Posterior vena cava (tissue), 2 donors: ENCODE measurements at places on chromosomes 7 and 10. TPM values are rescaled to one million over a fixed set of nuclear protein-coding genes. Genes with fewer than 3 reads are reported as not detected.

The TWIST1 gene
- total RNA-seq: 5.0 TPM

The NPC1L1 gene
- total RNA-seq: 0.14 TPM

The AMPH gene
- total RNA-seq: 10.0 TPM

The MKLN1 gene
- total RNA-seq: 75.6 TPM

DNA sequence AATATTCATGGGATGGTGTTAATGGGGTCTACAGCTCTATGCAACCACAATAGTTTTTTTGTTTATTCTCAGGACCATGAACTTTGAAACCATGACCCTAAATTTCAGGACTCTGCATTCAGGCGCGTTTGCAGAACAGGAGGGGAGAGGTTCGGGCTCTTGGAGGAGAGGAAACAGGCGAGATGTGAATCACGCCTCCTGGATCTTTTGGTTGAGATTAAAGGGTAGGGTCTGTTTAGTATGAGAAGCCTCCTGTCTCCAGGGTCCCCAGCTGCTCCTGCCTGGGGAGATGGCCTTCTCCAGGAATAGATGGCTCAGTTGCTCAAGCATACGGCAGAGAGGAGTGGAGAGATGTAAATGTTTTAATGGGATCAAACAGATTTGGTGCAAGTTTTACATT lies 18.2 kb downstream of the TLL2 start:
- no peak for DNase-seq

DNA sequence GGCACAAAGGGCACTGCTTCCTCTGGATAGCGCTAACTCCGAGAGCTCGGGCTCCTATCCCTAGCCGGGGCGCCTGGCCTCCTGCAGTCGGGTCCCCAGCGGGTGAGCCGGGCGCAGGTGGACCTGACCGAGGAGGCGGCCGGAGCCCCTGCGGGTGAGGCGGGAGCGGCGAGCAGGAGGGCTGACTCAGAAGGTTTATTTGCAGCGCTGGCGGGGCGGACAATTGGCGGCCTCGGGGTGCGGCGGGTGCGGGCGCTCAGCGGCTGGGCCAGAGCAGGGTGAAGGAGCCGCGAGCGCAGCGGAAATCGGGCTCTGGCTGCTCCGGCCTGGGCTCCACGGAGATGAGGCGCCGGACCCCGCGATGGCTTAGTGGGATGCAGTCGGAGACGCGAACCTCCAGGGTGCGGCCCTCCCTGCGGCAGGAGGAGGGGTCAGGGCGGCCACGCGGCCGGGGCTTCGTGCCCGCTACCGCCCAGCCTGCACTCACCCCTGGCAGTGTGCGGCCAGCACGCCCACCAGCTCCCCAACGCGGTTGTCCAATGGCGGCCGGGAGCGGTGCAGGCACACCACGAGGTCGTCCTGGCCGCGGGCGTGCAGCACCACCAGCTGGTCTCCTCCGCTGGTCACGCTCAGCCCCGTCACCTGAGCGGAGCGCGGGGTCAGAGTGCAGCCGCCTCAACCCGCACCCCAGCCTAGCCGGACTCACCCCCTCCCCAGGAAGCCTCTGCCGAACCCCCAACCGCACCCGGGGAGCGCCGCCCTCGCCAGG lies 16.1 kb downstream of the MYO1G start:
- peak; percentile 83 for DNase-seq

DNA sequence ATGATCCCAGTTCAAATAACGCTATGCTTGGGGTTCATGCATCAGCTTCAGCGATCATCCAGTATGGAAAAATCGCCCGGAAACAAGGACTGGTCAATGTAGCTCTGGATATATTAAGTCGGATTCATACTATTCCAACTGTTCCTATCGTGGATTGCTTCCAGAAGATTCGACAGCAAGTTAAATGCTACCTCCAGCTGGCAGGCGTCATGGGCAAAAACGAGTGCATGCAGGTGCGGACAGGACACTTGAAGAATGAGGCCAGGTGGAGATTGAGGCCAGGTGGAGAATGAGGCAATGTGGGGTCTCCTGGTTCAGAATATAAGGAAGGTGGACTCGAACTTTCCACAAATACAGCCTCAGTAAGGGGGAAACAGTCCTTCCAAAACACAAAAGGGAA lies 105.8 kb downstream of the TRRAP start:
- DNase-seq: no peak

- no peak for DNase-seq
These were observed 95.1 kb downstream of the USP6NL start for GRCh38 chr10:11516431-11516746.

- DNase-seq: no peak
These were observed 696.7 kb upstream of the CELF2 start for GRCh38 chr10:10320956-10321355.

- no peak for DNase-seq
These were observed 669.3 kb upstream of the LRRN3 start for GRCh38 chr7:110421490-110422241.

DNA sequence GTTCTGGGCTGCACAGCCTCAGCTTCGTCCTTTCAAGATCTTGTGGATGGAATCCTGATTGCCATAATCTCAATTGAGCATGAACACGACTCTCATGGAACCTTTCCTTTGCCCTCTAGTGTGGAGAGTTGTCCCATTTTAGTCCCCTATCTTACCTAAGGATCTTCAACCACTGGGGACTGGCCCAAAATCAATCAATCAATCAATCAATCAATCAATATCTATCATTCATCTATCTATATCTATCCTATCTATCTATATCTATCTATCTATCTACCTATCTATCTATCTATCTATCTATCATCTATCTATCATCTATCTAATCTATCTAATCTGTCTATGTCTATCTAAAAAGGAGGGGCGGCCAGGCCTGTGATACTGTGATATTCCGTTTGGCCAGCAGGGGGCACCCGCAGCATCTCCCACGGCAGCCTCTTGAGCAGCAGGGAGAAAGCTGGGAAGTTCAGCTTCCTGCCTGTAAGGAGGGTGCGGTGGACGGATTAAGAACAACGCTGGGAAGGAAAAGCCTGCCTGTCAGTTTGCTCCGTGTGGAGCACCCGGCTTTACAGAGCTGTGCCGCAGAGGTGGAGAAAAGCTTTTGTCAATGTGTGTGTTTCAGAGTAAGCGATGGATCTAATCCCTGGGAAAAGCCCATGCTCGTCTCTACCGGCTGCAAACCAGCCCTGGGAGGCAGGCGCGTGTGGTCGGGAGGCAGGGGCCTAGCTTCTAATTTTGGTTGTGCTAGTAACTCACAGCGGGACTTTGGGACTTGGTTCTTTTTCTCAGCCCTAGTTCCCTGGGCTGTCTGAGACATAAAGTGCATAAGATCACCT lies 124.9 kb downstream of the SH2D4B start:
- peak; percentile 95 for DNase-seq

DNA sequence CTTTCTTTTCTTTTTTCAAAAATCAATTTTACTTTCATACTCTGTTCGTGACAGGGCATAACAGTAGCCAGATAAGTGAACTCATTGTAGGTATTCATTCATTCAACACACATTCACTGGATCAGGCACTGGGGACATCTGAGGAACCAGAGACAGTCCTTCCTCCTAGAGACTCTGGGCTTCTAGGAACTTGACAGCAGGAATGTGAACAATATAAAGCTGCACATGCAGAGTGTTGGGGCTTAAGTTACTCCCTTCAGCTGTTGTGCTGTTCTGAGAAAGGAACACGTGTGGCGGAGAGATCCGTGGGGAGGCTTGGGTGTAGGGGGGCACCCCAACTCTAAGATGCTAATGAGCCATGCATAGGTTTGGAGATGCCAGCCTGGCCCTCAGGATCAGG lies 120.4 kb downstream of the PKD1L1 start:
- no peak for DNase-seq

DNA sequence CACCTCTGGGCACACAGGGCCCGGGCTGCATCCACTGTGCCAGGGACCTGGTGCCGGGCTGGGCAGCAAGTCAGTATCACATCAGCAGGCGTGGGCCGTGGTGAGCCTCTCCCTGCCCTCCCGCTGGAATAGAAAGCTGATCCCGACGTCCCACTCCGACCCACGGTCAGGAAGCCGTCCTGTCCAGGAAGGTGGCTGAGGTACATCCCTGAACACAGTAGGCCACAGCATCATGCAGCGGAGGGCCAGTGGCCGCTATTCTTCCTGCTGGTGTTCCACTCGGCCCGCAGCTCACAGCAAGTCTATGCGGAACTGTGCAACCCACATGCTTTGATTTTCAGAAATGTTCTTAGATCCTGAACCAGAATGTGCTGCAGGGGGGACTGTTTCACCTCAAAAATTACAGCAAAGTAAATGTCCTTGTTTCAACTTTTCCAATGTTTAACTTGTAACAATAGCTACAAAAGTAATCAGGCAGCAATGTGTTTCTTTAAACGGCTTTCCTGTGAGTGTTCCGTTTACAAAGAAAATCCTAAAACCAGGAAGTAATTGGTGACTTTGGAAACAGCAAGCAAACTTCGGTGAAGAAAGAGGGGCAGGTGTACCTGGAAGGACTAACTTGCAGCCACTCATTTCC lies 676 bp upstream of the GPR146 start:
- DNase-seq: no peak

GRCh38 chr10:16776896-16777295 lies 40.3 kb downstream of the RSU1 start:
- no peak for DNase-seq

DNA sequence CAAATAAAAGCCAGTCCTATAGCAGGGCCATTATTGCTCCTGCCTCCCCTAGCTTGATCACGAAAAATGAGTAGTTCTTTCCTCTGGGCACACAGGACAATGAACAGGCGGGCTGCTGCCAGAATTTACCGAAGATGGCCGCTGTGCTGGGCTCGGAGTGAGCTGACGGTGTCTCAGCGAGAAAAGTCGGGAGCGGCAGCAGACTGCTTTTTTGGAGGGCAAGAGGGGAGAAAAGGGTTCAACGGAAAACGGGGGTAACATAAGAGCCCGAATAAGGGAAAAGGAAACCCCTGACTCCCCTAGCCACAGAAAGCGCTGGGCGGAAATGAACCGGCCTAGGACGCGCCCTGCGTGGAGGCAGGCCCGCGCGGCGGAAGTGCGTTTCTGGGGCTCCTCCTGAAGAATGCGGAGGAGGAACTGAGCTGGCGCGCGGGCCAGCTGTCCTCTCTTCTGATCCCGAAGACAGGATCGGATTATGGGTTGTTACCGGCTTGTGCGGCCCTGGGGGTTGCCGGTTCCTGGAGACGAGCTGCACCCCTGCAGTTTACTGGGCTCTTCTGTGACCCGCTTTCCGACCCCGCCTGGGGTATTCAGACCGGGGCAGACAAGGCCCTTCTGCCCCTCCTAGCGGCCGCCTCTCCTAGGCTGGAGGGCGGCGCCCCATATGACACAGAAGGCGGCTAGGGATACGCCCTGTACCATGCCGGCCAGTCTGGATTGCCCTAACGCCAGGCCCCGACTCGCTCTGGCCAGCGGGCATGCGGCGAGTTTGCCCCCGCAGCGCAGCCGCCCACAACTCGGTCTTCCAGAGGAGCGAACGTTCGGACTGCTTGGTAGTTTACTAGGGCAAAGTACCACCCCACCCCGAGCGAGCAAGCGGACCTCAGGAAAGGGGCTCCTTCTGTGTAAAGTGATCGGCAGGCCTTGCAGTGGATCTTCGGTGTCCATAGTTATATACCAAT lies 30.1 kb upstream of the KMT2E start:
- peak; percentile 97 for DNase-seq

- DNase-seq: no peak
These were observed 24.6 kb upstream of the INMT start for GRCh38 chr7:30727061-30727945.

DNA sequence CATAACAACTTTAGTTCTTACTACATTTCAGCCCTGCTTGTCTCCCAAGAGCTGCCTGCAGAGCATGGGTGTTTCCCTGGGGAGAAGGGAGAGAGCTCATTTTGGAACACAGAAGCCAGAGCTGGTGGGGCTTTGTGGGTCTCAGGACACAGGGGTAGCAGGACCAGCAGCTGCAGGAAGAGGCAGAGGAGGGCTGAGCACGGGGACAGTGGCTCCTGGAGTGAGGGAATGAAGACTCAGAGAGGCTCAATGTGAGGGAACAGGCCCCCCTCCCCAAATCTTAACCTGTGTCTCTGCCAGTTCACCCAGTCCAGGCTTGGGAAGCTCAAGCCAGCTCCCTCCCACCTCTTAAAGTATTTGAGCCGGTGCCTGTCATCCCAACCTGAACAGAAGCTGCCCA lies 50.0 kb downstream of the CHST3 start:
- DNase-seq: no peak

DNA sequence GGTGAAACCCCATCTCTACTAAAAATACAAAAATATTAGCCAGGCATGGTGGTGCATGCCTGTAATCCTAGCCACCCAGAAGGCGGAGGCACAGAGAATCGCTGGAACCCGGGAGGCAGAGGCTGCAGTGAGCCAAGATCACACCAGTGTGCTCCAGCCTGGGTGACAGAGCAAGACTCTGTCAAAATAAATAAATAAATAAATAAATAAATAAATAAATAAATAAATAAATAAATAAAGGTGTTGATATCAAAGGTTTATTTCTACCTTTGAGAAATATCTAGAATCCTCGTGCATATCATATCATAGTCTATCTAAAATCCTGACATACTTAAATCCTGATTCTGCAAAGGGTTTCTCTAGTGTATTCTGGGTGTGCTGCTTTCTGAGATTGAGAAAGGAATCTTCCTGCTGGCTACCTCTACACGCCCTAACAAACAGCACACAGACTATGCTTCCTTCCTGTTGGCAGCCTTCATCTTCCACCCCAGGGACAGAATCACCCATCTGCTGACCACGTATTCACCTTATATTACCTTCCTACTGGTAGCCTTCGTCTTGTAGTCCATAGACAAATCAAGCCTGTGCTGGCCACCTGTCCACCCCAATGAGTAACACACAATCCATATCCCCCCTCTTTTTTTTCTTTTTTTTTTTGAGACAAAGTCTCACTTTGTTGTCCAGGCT lies 8.7 kb downstream of the ABLIM1 start:
- DNase-seq: no peak

- DNase-seq: no peak
These were observed 124.3 kb upstream of the CACNA2D1 start for GRCh38 chr7:82567841-82568240.

DNA sequence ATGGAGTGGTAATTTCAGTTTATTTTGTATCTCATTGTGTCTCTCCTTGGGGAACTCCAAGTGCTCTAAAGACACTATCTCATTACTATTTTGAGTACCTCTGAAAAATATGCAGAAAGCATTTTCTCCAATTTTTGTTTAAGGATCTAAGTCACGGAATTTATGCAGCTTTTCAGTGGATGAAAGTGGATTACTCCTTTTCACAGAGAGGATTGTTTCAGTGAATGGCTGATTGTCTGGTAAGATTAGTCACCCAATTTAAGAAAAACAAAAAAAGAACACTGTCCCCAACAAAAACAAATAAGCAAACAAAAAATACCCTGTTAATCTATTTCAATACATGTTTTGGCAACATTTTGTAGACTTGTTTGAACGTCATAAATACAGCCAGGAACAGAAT lies 338.3 kb upstream of the TEX47 start:
- DNase-seq: no peak

DNA sequence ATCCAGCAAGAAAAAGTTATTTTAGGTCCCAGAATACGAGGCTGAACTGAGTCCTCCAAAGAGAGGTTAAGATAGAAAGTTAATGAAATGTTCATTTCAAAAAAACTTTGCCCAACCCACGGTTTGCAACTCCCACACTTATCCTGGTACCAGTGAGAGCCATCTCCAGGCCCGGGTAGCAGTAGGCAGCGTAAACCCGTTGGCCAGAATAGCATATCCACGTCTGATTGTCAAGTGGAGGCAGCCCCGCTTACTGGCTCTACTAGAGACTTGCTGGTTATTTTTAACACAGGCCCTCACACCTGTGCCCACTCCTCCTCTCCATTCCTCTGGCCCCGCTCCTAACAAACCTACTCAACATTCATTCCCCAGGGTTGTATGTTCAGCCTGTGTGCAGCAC lies 109.7 kb downstream of the HIP1 start:
- DNase-seq: no peak
